ENCODE measurements at places on chromosomes 6 and 20. TPM values are rescaled to one million over a fixed set of nuclear protein-coding genes. Genes with fewer than 3 reads are reported as not detected.

The MCHR2 gene
- total RNA-seq, result not detected

DNA sequence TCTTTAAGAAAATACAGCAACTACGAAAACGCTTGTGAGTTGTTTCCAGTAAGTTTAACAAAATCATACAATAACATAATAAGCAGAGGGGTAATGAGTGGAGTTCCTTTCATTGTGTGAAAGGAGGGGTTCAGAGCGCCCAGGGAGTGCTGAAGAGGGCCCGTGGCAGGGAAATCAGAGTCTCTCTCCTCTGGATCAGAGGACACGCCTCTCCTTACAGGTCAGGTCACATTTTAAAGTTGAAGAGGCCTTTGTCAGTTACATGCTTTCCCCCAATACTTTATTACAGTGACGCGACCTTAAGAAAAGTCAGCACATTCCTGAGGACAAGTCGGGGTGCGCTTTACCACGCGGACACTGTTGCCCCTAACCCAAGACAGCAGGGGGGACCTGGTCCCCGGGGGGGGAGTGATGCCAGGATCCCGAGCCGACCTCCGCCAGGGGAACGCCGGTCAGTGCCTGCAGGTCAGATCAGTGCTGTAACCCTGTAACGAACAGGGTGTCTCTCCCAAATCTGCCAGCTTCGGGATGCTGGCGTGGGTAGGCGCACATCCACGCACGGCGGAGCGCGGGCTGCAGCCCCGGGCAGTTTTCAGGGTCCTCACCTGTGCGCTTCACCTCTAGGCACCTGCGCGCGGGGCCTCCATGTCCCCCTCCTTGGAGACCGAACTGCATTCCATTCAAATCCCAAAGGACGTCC lies 848 bp downstream of the DACT2 start:
- no peaks in the 10 kb centered on the region for H3K4me1 ChIP-seq
- H3K27ac ChIP-seq, result no peak overlapping the region
- H3K36me3 ChIP-seq, result no peaks in the 10 kb centered on the region
- no peak for DNase-seq
- no peaks in the 10 kb centered on the region for H3K27me3 ChIP-seq

GRCh38 chr20:25750220-25750764 lies 53.6 kb upstream of the ZNF337 start:
- H3K4me1 ChIP-seq, result no peaks in the 10 kb centered on the region
- H3K27ac ChIP-seq, result no peak overlapping the region
- peak overlapping the region; percentile 72 for H3K4me3 ChIP-seq
- no peaks in the 10 kb centered on the region for H3K36me3 ChIP-seq
- no peak for DNase-seq
- H3K27me3 ChIP-seq, result no peaks in the 10 kb centered on the region

GRCh38 chr6:142856624-142857232 lies 88.2 kb downstream of the HIVEP2 start:
- no peak for DNase-seq
- 0 out of 2 replicates have a peak, but pooled peaks cover 6% of the 10 kb centered on the region for H3K36me3 ChIP-seq
- no peaks in the 10 kb centered on the region for H3K27me3 ChIP-seq
- H3K27ac ChIP-seq, result no peak overlapping the region

The GPR63 gene
- total RNA-seq, result 0.11 TPM

DNA sequence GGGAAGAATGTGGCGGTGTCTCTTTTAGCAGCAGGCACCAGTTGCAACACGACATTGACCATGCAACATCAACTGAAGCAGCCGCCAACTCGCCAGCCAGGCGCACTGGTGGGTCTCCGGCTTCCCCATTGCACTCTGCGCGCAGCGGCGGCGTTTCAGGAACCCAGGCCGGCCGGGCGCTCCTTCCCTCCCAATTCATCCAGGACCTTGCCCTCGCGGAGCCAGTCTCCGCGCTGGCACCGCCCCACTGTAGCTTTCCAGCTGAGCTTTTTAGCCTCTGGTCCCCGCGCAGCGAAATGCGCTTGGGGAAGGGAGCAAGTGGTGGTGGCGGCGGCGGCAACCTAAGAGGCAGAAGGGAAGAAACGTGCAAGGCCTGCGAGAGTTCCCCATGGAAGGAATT lies 297.9 kb upstream of the RIMS1 start:
- DNase-seq, result no peak
- H3K27me3 ChIP-seq, result no peaks in the 10 kb centered on the region

The DZANK1 gene
- 3.4 TPM for total RNA-seq

DNA sequence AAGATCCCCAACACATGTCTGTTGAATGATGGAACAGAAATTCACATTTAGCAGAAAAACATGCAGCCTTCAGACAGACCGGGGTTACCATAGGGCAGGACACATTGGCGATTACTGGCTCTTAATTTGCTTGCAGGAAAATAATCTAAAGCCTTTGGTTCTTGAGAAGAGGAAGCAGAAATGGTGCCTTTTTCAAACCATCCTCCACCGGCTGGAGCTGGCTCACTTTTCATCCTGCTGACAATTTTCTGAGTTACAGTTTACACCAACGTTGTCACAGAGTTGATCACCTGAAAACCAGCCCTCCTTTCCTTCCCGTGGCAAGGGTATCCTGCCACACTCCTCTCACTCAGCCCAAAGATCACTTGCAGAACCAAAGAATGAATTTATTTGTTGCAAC lies 32.6 kb downstream of the SF3B5 start:
- H3K27ac ChIP-seq, result no peak overlapping the region
- peaks cover 58% of the 10 kb centered on the region for H3K27me3 ChIP-seq
- no peak overlapping the region for H3K4me3 ChIP-seq
- no peaks in the 10 kb centered on the region for H3K36me3 ChIP-seq

Data from GM23248 (cell line).